Glomerular endothelial cell (primary cell): ENCODE measurements at places on chromosomes 12 and 14. TPM values are rescaled to one million over a fixed set of nuclear protein-coding genes. Genes with fewer than 3 reads are reported as not detected.

GRCh38 chr12:114439261-114439683 lies 33.3 kb upstream of the TBX5 start:
- DNase-seq, result no peak

GRCh38 chr12:60209933-60210332 lies 614.1 kb downstream of the SLC16A7 start:
- no peak for DNase-seq

- no peak for DNase-seq
Observed at GRCh38 chr12:82108615-82109014, 249.6 kb downstream of the CCDC59 start.

DNA sequence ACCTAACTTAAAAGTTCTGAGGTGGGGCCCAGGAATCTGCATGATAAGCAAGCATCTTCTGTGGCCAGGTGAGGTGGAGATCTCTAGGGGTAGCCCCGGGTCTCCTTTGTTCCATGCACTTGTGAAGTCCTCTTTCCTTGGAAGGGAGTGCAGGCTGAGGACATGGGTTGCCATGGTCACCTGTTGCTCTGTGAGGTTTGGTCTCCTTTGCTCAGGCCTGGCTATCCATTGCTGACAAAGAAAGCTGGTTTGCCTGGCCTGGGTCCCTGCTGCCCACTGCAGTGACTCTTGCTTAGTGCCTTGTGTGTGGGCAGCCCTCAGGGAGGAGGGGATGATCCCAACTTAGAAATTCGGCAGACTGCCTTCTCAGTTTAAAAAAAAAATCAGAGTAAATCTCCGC lies 11.1 kb downstream of the NRXN3 start:
- DNase-seq, result no peak

- no peak for DNase-seq
Observed at GRCh38 chr12:49017891-49018260, 700 bp downstream of the PRKAG1 start.

GRCh38 chr12:123091230-123092150 lies 59.4 kb downstream of the PITPNM2 start:
- DNase-seq, result no peak

DNA sequence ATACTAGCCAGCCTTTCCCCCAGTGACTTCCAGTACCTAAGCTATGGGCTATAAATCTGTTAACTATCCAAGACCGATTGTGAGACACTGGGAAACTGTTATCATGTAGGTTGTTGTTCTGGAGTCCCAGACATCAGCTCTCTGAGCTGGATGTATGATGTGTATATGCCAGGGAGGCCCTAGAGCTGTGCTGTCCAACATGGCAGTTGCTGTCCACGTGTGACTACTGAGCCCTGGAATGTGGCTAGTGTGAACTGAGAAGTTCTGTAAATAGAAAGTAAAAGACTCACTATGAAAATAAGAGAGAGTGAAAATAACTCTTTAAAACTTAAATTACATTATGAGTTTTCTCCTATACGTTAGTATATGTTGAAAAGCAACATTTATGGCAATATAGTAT lies 755.8 kb upstream of the FBXO33 start:
- DNase-seq, result no peak

DNA sequence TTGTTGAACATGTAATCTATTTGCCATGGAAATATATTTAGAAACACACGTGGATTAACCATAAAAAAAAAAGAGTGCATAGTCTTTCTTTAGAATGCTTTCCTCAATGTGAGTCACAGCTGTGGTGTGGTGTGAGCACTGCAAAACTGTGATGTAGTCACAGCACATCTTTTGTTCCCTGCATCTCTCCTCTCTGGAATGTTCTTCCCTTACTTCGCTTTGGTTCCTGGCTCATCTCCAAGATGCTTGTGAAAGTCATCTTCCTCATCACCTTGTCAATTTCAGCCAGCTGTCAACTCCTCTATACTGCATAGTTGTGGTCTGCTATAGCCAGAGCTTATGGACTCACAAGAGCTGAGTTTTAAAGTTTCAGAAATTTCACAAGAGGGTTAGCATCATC lies 60.2 kb downstream of the STAB2 start:
- DNase-seq, result no peak

- DNase-seq, result no peak
Observed at GRCh38 chr12:3579446-3580093, 88.6 kb downstream of the PRMT8 start.

DNA sequence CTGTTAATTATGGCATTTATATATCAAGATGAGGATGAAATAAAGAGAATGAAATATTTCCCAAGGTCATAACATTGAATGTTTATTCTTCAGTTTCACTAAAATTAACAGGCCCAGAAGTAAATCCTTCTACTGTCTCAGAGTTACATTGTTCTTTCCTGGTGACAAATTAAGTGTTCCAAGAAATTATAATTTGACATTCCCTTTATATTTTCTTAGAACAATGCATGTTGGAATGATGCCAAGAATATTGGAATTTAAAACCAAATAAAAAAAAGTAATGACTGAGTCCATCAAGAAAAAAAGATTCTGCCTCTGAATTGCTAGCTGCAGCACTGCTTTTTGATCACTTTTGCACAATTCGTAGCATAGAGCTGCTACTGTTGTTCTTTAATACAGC lies 152.1 kb downstream of the METTL25 start:
- no peak for DNase-seq

DNA sequence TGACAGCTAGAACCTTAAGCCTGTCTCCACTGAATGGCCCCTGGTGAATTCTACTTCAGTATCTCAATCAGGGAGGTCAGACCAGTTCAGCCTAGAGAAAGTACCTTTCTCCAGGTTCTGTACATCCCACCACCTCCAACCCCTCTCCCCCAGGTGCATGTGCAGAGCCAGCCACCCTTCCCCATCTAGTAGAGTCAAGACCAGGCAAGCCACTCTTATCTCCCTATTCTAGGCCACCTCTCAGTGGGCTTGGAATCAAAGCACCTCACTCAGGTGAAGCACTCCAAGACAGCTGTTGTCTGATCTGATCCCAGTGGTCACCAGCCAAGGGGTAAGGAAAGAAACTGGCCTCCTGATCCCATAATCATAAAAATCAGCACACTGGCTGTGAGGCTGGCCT lies 340.9 kb downstream of the BCL11B start:
- DNase-seq, result no peak

DNA sequence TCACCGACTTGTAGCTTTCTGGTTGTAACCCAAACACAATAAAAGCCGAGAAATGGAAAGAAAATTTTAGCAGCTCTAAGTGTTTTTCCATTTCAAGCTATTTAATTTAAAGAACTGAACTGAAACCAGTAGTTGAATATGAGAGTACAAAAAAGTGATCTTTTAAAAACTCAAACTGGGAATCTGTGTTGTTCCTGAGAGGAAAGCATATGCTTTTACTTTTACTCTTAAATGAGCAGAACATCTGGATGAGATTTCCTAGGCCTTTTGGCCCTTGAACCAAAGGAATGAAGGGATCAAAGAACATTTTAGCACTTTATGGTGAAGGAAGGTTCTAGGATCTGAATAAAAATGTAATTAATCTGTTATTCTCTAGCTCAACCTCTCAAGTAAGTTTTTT lies 1.3 kb downstream of the KERA start:
- DNase-seq, result no peak

DNA sequence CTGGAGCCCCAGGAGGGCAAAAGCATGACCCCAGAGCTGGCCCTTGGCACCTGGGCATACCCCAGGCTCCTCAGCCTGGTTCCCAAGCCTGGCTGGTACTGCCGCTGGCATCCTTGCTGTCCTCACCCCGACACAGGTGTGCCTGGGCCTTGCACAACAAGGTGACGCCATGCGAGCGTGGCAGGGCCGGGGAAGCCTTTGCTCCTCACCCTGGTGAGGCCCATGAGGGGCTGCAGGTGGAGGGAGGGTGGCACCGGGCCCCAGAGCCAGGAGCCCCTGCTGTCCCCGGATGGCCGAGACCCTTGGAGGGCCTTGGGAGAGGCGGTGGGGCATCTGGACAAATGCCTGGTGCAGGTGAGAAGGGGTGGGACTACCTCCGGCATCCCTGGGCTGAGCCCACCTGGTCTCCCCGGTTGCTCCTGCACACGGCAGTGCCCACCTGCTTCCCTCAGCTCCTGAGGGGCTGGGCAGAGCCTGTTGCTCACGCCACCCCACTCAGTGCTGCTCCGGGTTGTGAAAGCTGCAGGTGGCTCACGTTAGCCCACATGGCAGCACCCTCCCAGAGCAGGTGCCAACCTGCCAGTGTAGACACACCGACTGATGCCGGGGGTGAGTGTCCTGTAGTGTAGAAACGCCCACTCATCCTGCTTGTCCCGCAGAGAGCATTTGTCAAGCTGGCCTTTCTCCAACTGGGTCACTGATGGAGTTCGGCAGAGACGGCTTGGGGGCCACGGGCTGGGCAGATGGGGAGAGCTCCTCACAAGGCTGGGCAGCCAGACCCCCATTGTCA lies 24.6 kb upstream of the KIF26A start:
- no peak for DNase-seq

DNA sequence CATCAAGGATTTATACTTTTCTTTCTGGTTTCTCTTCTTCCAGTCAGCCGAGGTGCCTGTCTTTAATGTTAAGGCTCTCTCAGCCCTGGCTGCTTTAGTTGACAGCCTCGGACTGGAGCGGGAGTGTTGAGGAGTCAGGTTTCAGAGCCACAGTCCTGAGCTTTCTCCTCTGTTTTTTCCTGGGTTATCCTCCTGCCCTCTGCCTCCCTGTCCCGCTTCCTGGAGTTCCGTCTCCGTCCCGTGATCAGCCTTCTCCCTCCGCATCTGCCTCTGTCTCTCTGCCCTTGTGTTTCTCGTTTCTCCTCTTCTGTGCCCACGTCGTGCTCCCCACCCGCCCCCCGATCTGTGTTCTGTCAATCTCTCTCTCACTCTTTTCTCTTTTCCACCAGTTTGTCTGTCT lies 33.0 kb downstream of the IQSEC3 start:
- no peak for DNase-seq

GRCh38 chr12:3673981-3674708 lies 78.8 kb downstream of the CRACR2A start:
- DNase-seq, result no peak

DNA sequence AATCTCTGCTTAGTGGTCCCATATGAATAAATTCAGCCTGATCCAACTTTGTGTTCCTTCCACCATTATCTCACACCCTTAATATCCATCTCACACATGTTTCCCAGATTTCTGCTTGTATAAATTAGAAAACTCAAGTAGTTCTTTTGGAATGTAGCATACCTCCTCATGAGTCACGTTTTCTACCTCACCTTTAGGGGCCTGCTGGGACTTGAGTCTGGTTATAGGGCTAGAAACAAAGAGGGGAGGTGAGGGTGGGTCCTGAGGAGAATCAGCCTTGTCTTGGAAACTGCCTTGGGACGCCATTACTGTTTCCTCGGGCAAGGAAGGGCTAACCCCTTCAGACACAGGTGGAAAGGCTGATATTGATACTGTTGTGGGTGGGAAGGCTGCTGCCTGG lies 51.1 kb downstream of the EMP1 start:
- no peak for DNase-seq

DNA sequence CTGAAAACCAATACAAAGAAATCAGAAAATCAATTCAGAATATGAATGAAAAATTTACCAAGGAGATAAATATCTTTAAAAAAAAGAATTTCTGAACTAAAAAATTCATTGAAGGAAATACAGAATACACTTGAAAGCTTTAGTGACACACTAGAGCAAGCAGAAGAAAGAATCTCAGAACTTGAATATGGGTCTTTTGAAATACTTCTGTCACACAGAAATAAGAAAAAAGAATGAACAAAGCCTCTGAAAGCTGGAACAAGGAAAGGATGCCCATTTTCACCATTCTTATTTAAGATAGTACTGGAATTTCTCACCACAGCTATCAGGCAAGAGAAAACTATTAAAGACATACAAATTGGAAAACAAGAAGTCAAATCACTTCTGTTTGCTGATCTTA lies 103.1 kb upstream of the NEDD1 start:
- no peak for DNase-seq

DNA sequence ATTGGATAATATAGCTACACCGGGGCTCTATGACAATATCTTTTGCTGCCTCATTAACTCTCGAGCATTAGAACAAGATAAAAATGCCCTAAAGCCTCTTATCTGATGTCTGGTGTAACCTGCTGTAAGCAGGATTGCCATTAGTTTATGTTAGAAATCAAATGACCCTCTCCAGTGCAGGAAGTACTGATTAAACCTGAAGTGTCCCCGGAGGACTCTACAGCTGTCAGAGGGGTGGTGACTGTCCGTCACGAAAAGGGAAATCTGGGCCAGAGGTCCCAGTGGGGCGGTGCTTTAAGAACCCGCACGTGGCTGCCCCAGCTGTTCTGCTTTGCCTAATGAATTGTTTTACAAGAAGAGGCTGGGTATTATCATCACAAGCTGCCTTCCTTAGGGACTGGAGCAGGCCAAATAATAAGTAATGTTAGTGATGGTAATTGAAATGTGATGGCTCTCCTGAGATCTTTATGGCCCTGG lies 55.7 kb downstream of the LIN52 start:
- DNase-seq, result no peak

- no peak for DNase-seq
Observed at GRCh38 chr12:57724003-57724935, 14.3 kb downstream of the AGAP2 start.

DNA sequence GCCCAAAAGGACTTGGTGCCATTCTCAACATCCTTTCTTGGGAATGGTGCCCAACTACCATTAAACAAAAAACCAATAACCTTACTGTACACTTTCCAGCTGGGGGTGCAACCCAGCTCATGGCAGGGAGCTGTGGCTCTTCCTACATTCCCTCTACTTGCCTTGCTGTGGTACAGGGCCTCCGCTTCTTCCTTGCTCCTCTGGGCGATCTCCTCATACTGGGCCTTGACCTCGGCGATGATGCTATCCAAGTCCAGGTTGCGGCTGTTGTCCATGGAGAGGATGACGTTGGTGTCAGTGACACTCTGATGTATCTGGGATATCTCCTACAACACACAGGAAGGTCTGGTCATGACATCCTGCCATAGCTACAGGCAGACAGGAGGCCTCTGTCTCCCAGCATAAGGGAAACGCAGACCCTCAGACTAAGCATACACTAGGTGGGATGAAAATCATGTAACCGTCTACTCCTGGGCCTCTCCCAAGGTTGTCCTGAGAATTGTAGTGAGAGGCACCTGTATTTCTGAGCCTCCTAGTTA lies 3.9 kb downstream of the KRT2 start:
- DNase-seq, result no peak

GRCh38 chr12:110533607-110534006 lies 31.5 kb downstream of the RAD9B start:
- DNase-seq, result no peak

- DNase-seq, result no peak
Observed at GRCh38 chr14:82449926-82450468, 916.3 kb upstream of the SEL1L start.

GRCh38 chr12:96359328-96359727 lies 40.9 kb downstream of the CDK17 start:
- DNase-seq, result no peak

GRCh38 chr14:65291531-65291930 lies 121.0 kb upstream of the FUT8 start:
- DNase-seq, result no peak

GRCh38 chr12:98466640-98467400 lies 48.6 kb upstream of the TMPO start:
- DNase-seq, result no peak

- DNase-seq, result no peak
Observed at GRCh38 chr14:58739674-58740073, 101.9 kb downstream of the DACT1 start.

- no peak for DNase-seq
Observed at GRCh38 chr12:117580718-117581062, 219.3 kb upstream of the NOS1 start.

SLC5A8 gene
- not detected in 2 replicates for total RNA-seq

FAM222A gene
- 0.99 and 1.0 TPM in 2 replicates for total RNA-seq

FSCB gene
- total RNA-seq, result not detected in 2 replicates

SLC7A8 gene
- total RNA-seq, result 0.29 TPM in 1 of 2 replicates, not detected in the other

KRT79 gene
- 0.10 and 0.12 TPM in 2 replicates for total RNA-seq

PLBD1 gene
- 0.23 and 0.29 TPM in 2 replicates for total RNA-seq

RD3L gene
- total RNA-seq, result not detected in 2 replicates

TMEM229B gene
- 1.6 and 2.9 TPM in 2 replicates for total RNA-seq

LGR5 gene
- not detected in 2 replicates for total RNA-seq

MMP14 gene
- total RNA-seq, result 630 and 804 TPM in 2 replicates

WNT1 gene
- total RNA-seq, result not detected in 2 replicates
